ENCODE measurements at places on chromosomes 3 and 15. TPM values are rescaled to one million over a fixed set of nuclear protein-coding genes. Genes with fewer than 3 reads are reported as not detected.
A peak's percentile ranks its signal among the peaks of the same experiment; 100 is the strongest.

DNA sequence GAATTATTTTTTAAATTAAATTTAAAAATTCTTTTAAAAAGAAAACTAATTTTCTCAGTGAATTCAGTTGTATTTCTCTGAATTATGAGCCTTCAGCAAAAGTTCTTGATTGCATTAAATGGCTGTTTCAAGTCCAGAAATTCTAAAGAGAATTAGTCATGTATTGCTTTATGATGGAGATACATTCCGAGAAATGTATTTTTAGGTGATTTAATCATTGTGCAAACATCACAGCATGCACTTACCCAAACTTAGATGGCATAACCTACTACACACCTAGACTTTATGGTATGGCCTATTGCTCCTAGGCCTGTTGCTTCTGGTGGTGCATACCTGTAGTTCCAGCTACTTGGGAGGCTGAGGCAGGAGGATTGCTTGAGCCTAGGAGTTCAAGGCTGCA, 44.3 kb upstream of the GCNT3 start:
- no peaks in the 10 kb centered on the region for H3K36me3 ChIP-seq
- H3K4me1 ChIP-seq = no peaks in the 10 kb centered on the region
- DNase-seq = no peak
- H3K27ac ChIP-seq = no peak overlapping the region

- H3K4me3 ChIP-seq = no peak overlapping the region
- no peaks in the 10 kb centered on the region for H3K4me1 ChIP-seq
- no peak overlapping the region for H3K27ac ChIP-seq
- DNase-seq = no peak
- H3K36me3 ChIP-seq = no peaks in the 10 kb centered on the region
Observed at GRCh38 chr3:25354071-25354470, 74.0 kb upstream of the RARB start.

- H3K4me1 ChIP-seq = no peaks in the 10 kb centered on the region
- no peak overlapping the region for H3K4me3 ChIP-seq
- H3K36me3 ChIP-seq = no peaks in the 10 kb centered on the region
- no peak for DNase-seq
- H3K27ac ChIP-seq = no peak overlapping the region
Observed at GRCh38 chr3:142086581-142087090, 62.7 kb downstream of the TFDP2 start.

GRCh38 chr3:112635674-112636073, 5.3 kb downstream of the CCDC80 start:
- H3K36me3 ChIP-seq = no peaks in the 10 kb centered on the region
- peak overlapping the region; percentile 24 for H3K4me3 ChIP-seq
- peak overlapping the region; percentile 76 for H3K27ac ChIP-seq

KLHL40 gene
- not detected for total RNA-seq

Measured in ovary (tissue), 10 donors.